HFFc6 (cell line): ENCODE measurements at places on chromosomes 13 and 19. TPM values are rescaled to one million over a fixed set of nuclear protein-coding genes. Genes with fewer than 3 reads are reported as not detected.

Gene MARK4
- total RNA-seq = 45.5 to 49.3 TPM (median 45.7 TPM) in 3 replicates

GRCh38 chr13:75383064-75383715, 98.8 kb downstream of the TBC1D4 start:
- DNase-seq = no peak

DNA sequence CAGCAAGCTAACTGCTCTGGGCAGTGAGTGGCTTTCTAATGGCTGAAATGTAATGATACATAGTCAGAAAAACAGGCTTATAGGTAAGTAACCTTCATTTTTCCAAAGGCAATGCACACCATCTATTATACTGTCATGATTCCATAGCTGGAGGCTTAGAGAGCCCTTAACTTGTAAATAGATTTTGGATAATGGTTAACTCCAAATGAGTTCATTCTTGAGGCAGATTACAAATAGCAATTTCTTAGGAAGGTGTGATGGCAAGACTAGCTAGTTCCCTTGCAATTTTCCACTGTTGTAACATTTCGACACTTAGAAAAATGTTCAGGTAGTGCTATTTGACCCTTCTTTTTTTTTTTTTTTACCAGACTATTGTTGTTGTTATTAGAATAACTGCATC, 789.8 kb upstream of the PCDH9 start:
- no peak for DNase-seq

GRCh38 chr13:48264058-48264457, 31.1 kb downstream of the ITM2B start:
- DNase-seq = no peak

DNA sequence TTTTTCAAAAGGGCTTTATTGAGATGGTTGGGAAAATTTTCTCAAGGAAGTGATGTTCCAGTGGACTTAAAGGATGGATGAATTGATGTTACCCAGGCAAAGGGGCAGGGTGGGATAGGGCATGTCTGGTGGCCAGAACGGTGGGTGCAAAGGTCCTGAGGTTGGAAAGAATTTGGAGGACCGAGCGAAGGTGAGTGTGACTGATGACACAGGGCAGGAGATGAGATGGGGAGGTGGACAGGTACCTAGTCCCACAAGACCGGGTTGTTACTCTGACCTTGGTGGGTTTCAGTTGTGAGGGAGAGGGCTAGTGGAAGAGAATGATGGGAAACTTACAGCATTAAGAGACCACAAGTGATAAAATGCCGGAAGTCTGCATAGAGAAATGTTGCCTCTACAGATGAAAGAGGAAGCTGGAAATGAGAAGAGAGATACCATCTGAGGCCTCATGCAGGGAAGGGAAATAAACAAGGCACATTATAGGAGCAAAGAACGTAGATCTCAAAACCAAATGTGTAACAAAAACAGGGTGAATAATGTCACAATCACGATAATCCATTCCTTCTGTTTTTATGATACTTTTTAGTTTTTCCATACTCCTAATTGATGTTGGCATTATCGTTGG, 4.5 kb downstream of the ADGRE1 start:
- DNase-seq = no peak
